ENCODE measurements at places on chromosomes 7 and 10.
A peak's percentile ranks its signal among the peaks of the same experiment; 100 is the strongest.

DNA sequence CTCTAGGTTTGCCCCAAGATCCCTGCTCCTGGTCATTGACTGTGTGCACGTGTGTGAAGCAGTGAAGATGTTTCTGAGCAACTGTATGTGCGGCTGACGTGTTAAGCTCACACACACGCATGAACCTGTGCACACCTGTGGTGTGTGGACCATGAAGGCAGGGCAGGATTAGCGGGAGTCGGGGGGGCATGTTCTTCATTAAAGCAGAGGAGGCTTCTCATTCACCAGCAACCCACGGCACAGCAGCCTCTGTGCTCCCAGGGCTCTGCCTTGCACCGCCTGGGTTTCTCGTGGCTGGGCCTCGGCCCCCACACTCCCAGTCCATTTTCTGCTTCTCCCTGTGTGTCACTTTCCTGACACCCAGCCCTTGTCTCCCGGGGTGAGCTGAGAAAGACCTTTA is 824 bp upstream of the TACR2 start:
- no peaks in the 10 kb centered on the region for H3K4me1 ChIP-seq
- no peak for DNase-seq
- H3K36me3 ChIP-seq, result no peaks in the 10 kb centered on the region
- H3K27ac ChIP-seq, result no peak overlapping the region

DNA sequence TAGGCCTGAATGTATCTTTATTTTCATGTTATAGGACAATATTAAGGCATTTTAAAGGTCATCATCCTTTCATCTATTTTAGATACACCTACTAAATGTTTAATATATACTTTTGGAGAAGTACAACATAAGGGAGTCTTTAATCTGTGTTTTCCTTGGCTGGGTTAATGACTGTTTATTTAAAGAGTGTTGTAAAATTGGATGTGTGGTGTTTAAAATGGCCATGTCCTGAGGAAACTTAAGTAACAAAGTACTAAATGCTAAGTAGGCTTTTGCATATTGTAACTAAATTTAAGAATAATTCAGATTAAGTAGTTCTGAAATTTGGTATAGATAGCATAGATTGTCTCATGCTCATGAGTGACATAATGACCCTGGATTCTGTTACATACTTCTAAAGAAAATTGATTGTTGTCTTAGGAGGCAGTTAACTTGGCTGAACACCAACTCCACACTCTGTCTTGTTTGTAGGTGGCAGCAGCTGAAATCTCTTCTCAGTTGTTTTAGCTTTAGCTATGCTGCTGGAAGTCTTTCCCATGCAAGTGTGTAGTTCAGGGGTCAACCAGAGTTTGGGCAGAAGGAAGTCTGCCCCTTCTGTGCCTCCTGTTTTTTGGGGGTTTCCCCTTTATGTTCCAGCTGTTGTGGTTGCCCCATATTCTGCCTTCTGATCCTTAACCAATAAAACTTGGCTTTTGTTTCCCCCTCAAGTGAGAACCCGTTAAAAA is 29.2 kb downstream of the DLD start:
- H3K27me3 ChIP-seq, result no peaks in the 10 kb centered on the region
- DNase-seq, result no peak
- H3K36me3 ChIP-seq, result peaks cover 92% of the 10 kb centered on the region
- no peak overlapping the region for H3K27ac ChIP-seq

GRCh38 chr7:139635526-139636302 is 112.2 kb downstream of the CLEC2L start:
- DNase-seq, result no peak
- peak overlapping the region; percentile 83 for H3K27ac ChIP-seq
- H3K27me3 ChIP-seq, result no peaks in the 10 kb centered on the region
- peaks cover 61% of the 10 kb centered on the region for H3K36me3 ChIP-seq
- no peaks in the 10 kb centered on the region for H3K4me1 ChIP-seq

DNA sequence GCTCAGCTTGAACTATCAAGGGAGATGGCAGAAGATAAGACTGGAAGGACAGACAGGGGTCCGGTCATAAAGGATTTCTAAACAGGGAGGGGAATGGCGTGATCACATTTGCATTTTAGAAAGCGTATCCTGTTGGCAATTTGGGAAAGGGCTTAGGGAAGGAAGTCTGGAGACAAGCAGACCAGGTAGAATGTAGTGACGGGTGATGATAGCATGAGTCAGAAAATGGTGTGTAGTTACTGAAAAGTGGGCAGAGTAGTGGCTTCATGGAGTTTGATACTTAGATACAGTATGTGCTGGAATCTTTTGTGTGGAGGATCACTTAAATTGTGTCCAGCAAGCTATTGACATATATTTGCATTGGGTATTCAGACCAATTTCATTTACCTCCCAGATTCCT is 61.2 kb downstream of the LRGUK start:
- no peak overlapping the region for H3K27ac ChIP-seq
- no peaks in the 10 kb centered on the region for H3K36me3 ChIP-seq
- no peak for DNase-seq
- no peaks in the 10 kb centered on the region for H3K27me3 ChIP-seq
- H3K4me3 ChIP-seq, result no peak overlapping the region

DNA sequence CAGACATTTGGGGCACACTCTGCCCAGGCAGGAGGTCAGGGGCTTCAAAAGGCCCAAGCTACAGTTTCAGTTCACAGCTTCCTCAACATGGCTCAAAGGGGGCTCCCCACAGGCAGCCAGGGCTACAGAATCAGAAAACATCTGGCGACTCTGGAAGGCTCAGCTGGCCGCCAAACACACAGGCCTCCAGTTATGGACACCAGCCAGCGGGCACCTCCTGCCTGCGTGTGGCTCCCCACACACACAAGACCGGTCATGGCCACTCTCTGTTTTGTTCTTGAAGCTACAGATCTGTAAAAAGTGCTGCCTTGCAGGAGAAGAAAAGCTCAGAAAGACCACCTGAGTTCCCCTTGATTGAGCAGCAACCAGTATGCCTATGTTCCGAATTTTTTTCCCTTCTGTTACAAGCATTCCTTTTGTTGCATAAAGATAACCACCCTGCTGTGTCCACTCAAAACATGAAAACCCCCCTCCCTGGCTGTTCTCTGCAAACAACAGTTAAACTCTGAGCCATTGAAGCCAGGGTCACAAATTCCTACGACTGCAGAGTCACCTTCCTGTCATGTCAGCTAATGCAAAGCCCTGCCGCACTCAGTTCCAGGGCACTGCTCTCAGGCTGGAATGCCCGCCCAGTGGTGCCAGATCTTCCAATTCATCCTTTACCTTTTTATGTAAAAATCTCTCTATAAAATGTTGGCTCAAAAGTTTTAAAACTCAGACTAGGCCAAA is 33.6 kb downstream of the VSTM4 start:
- H3K36me3 ChIP-seq, result no peaks in the 10 kb centered on the region
- peak overlapping the region; percentile 36 for H3K27ac ChIP-seq
- no peaks in the 10 kb centered on the region for H3K4me1 ChIP-seq
- H3K4me3 ChIP-seq, result no peak overlapping the region
